Posterior vena cava (tissue), 2 donors: ENCODE measurements at places on chromosomes 16 and 17. TPM values are rescaled to one million over a fixed set of nuclear protein-coding genes. Genes with fewer than 3 reads are reported as not detected.

The CCL8 gene
- 0.81 TPM for total RNA-seq

The RSKR gene
- 10.1 TPM for total RNA-seq

The PAFAH1B1 gene
- total RNA-seq: 129 TPM

DNA sequence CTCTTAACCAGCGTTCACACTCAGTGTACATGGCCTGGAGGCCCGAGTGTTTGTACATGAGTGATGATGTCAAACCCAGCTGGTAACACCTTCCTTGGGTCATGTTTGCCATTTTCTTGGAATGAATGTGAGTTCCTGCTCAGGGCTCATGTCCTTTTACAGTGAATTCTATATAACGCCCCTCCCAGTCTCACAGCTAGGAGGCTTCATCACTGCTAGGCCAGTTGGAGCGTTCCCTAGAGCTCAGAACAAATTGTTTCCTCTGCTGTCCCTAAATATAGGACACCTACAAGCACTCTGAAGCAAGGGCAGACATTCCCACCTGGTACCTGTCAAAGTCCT, 5.5 kb downstream of the TIMM22 start:
- DNase-seq: no peak

DNA sequence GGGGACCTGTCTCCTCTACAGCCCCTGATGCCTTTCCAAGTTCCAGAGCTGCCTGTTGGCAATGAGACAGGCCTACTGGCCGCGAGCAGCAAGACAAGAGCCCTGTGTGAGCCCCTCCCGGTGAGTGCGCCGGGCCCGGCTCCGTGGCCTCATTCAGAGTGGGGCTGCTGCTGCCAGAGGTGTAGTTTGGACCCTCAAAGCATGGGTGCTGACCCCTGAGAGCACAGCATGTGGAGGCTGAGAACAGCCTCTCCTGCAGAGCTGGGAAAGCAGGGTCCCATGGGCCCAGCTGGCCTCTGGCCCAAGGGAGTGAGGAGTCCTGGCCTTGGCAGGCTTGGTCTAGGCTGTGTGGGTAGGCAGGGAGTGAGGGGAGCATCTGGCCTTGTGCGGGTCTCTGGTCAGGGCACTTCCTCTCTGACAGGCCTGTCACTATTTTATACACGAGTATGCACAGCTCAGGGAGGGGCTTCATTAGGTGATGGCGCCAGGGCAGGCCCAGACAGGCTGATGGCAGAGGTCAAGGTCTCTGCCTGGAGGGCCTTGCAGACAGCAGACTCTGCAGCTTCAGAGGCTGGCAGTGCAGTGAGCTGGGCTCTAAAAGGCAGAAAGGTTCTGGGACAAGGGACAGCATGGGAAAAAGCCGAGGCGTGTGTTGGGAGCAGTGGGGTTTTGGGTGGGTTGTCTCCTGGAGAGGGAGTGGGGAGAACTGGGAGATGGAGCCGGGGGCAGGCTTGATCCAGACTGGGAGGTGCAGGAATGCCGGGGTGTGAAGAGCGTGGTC, 43.4 kb downstream of the ADCY7 start:
- DNase-seq: peak; percentile 76

- peak; percentile 93 for DNase-seq
Observed at GRCh38 chr17:81119223-81120148, 45.8 kb upstream of the PVALEF start.

DNA sequence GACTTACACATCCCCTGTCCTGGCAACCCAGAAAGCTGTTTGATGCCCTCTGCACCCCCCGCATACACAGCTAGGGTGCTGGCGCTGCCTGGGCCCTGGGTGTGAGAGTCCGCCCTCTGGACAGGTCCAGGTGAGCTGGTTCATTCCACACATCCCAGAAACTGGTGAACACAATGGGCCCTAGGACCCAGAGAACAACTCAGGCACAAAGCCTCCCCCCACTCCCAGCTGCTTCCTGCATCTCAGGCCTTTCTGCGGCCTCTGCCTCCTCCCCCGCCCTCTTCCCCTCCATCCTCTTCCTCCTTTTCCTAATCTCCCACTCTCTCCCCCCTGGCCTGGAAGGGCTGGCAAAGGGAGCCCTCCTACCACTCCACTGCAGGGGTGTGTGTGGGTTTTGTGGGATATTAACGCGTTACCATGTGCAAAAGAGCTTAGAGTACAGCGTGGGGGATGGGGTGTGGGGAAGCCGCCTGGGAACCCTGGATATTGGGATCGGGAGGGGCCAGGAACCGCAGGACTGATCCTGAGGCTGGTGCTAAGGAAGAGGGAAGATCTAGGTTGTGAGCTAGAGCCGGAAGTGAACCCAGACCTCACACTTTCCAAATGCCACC, 1.6 kb upstream of the PPP1R9B start:
- DNase-seq: peak; percentile 91

DNA sequence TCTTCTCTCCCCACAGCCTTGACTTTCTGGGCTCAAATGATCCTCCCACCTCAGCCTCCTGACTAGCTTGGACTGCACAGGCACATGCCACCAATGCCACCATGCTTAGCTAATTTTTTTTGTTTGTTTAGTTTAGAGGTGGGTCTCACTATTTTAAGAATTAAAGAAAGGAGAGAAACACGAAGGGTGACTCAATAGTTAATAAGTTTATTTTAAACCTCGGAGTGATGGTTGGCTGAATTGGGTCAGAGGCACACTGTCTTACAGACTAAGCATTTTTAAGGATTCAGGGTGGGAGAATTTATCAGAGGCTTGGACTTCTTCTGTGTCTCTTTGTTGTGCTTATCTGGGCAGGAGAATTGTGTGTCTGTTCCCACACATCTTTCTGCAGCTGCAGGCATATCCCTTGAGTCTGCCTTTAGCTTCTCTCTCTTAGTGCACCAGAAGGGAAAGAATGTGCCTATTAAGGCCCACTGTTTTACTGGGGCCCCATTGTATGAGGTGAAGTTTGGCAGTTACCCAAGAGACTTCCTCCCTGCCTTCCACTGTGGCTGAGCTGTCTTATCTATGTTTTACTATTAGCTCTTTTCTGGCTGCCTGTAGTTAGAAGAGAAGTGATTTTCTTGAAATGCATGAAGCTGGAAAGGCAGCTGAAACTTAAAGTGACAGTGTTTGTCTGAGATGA, 2172.0 kb downstream of the TP53TG3F start:
- DNase-seq: no peak

DNA sequence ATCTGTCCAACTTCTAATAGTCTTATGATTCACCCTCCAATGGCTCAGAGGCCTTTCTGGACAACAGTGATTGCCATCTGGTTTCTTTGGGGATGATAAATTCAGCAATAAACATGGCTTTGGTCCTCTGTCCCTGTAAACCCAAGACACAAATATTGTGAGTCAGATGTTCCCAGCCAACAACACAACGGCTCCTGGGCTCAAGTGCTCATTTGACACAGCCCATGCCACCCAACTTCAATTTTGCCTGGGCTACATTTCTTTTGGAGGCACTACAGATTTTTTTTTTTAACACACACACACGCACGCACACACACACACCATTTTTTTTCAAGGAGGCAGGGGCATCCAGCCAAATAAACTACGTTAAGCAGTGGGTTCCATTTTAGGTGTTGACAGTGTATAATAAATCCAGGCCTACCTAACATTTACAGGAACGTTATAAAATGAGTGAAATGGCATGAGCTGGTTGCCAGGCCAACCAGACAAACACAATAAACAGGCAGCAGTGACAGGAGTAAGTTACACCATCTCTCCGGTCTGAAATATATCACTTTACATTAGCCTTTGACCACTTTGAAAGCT, 939.9 kb upstream of the SOX9 start:
- DNase-seq: no peak

- DNase-seq: no peak
Observed at GRCh38 chr16:9340526-9341256, 249.2 kb downstream of the HAPSTR1 start.
